Retina (tissue), 1 donor: ENCODE measurements at places on chromosomes 16 and 17.

- DNase-seq = no peak
These were observed 24.8 kb downstream of the MYO18A start for GRCh38 chr17:29155227-29155965.

DNA sequence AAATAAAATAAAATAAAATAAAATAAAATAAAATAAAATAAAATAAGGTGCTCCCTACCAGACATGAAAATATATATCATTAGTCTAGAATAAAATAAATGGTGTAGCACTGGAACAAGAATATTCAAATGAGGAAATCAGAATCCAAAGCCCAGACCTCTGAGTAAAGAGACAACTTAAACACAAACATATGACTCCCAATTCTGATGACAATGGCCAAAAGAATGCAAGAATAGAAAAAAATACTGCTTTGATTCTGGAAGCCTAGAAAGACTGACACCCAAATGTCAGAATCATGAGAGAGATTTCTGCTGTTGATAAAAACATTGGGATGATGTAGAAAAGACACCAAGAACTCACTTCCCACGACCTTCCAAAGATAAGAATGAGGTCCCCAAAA, 27.9 kb downstream of the MYOCD start:
- no peak for DNase-seq

DNA sequence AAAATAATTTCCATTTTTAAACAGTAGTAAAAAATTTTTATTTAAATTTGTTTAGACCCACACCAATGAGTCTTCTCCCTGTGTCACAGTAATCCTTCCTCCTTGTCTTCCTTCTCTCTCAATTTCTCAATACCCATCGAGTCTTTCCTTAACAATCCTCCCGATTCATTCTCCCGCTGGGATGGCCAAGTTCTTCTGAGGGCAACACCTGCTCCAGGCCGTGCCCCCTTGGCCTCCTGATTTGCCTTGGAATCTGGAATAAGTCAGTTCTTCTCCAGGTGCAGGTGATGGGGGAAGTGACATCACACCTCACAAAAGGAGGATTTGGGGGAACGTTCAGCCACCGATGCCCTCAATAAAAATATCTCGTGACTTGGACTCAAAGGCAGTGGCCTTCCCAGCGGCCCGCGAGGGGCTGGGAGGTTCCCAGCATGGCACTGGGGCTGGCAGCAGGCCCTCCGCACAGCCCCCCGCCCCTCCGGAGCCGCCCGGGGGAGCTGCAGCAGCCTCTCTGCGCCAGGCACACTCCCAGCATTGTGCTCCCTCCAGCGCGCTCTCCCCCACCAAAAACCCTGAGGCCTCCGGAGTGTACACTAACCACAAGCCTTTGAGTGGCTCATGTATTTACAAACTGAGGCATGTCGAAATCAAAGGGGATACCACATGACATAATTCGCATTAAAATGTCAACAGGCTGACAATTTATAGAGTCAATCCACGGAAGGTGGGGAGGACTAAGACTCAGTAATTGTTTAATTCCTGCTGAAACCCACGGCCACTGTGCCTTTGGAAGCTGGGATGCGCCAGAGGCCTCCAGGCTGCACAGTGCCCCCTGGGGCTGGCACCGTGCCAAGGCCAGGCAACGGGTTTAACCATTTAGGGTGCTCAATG, 120.5 kb downstream of the ZFHX3 start:
- DNase-seq = no peak

GRCh38 chr17:35345445-35345925, 27.9 kb downstream of the SLFN11 start:
- DNase-seq = no peak

DNA sequence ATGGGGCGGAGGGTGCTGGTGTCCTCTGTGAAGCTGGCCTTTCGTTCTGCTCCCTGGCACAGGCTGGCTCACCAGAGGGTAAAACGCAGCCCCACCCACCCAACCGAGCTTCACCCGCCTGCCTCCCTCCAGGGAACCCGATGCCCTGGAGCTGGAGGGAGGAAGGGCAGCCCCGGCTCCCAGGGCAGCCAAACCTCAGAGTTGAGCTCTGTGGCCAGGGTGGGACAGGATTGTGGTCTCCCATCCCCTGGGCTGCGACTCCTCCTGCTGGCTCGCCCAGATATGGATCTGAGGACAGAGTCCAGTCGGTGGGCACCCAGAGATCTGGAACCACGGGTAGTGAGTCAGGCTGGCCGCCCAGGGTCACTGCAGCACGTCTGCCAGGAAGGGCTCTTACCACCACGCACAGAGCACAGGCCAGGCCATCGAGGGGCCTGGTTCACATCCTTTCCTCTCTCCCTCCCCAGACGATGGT, 42.6 kb upstream of the CHMP6 start:
- no peak for DNase-seq

- peak; percentile 82 for DNase-seq
These were observed at the start of gene XYLT2 for GRCh38 chr17:50345432-50346312. Gene XYLT2, plus strand, starts transcription at chr17:50346126. Its CDS starts 15 bp downstream, at chr17:50346141.

- DNase-seq = peak; percentile 62
These were observed 681 bp downstream of the TMEM102 start for GRCh38 chr17:7435676-7436555.

GRCh38 chr17:74768069-74768762, 7.9 kb downstream of the NAT9 start:
- DNase-seq = no peak

DNA sequence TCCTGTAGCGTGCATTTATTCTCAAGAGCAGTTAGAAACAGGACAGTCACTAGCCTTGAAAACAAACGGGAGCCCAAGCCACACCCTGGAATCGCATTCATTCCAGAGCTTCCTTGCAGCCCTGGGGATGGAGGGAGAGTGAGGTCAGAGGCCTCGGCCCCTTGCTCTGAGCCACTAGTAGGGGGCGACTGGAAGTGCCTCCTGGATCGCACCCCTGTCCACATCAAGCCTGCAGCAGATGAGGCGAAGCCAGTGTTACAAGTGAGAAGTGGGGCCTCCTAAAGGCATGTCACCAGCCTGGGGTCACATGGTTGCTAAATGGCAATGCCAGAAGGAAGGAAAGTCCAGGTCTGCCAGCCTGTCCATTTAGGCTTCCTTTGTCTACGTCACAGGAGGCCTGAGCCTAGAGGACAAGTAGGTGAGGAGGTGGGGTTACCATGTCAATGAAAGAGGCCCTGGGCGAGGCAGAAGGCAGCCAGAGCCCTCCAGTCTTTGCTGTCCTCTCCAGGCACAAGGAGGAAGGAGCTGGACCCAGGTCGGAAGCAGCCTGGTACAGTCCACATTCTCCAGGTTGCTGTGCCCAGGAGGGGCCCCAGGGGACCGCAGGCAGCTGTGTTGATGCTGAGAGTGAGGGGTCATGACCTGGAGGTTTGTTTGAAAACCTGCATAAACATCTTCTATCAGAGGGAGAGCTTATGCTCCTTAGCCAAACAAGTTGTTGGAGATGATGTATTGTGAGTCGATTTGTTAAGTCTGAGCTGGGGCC, 3.0 kb upstream of the RCVRN start:
- DNase-seq = peak; percentile 38

DNA sequence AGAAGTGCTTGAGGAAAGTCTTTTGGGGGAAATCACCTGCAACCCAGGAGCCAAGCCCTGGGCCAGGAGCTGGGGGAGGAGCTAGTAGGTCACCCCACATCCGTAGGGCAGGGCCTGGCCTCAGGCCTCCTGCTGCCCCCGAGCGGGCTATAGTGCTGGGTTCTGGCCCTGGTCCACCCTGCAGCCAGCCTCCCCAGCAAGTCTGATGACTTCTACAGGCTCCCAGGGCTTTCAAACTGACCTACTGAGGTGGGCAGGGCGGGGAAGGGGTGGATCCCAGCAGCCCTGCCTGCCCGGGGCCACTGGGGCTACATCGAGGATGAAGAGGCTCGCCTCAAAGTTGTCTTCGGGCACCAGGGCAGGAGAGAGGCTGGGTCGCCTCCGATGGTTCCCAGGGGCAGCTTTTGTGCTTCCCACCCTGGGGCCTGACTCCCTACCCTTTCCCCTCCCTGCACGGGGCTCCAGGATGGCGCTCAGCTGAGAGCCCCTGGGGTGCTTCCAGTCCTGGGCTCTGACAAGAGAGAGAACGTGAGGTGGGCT, 5.0 kb downstream of the CENPX start:
- no peak for DNase-seq

- no peak for DNase-seq
These were observed 12.5 kb upstream of the NUDT16L1 start for GRCh38 chr16:4680673-4681470.

DNA sequence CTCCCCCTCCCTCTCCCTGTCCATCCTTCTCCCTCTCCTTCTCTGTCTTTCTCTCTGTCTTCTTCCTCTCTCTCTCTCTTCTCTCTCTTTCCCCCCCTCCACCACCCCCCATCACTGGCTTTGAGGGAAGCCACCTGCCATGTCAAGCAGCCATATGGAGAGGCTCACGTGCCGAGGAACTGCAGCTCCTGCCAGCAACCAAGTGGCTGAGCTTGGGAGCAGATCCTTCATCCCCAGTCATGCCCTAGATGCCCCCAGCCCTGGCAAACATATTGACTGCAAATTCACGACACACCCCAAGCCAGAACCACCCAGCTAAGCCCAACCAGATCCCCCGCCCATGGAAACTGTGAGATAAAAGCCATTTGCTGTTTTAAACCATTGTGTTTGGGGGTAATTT, 40.9 kb upstream of the RBFOX3 start:
- DNase-seq = no peak

DNA sequence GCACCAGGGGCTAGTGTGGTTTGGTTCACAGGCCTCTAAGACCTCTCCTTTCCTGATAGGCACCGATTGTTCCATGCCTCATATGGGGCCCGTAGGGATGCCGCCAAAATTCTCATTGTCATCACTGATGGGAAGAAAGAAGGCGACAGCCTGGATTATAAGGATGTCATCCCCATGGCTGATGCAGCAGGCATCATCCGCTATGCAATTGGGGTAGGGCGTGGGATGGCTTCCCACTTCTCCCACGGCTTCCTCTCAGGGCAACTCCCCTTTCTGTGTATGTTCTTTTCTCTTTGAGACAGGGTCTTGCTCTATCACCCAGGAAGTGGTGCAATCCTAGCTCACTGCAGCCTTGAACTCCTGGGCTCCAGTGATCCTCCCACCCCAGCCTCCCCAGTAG, 5.3 kb downstream of the ITGAX start:
- DNase-seq = no peak

DNA sequence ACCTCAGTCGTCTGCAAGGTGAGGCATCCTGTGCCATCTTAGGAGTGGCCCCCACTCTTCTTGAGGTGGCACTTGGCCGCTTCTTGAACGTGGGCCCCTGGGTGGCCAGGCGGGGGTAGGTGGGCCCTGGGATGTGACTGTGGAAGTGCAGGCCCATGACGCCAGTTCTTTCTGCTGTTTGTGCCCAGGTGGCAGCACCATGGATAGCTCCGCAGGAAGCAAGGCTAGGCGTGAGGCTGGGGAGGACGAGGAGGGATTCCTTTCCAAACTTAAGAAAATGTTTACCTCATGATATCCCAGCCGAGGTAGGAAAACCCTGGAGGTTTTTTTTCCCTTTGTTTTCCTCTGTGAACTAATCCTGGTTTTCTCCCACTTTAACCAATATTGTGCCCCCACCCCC, 19.8 kb downstream of the NMRAL1 start:
- no peak for DNase-seq

DNA sequence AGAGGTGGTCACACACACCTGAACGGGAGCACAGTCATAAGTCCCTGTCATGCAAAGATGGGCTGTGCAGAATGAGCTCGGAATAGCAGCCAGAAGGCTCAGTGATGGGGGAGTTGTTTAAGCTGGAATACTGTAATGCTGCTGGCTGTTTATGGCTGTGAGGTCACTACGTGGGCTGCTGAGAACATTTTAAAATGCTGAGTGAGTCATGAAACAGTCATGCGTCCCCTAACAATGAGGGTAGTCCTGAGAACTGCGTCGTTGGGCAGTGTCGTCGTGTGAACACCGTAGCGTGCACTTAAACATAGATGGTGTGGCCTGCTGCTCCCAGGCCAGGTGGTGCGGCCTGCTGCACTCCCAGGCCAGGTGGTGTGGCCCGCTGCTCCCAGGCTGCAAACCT, 39.7 kb downstream of the TBCD start:
- no peak for DNase-seq

- no peak for DNase-seq
These were observed 6.8 kb upstream of the ATP2C2 start for GRCh38 chr16:84361546-84361945.

- no peak for DNase-seq
These were observed 169.7 kb downstream of the ANKFN1 start for GRCh38 chr17:56322991-56323390.

GRCh38 chr16:30958175-30959079, 873 bp downstream of the SETD1A start:
- peak; percentile 32 for DNase-seq

DNA sequence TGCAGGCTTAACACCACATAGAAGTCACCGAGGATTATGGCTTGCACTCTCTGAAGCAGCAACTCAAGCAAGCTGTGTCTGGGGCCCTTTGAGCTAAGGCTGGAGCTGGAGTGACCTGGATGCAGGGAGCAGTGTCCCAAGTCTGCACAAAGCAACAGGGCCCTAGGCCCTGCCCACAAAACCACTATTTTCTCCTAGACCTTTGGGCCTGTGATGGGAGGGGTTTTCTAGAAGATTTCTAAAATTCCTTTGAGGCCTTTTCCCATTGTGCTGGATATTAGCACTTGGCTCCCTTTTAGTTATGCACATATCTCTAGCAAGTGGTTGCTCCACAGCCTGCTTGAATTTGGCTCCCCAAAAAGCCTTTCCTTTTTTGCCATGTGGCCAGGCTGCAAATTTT, 44.5 kb downstream of the KCNJ16 start:
- no peak for DNase-seq

- no peak for DNase-seq
These were observed 761.3 kb upstream of the KIF2B start for GRCh38 chr17:53061446-53061845.

DNA sequence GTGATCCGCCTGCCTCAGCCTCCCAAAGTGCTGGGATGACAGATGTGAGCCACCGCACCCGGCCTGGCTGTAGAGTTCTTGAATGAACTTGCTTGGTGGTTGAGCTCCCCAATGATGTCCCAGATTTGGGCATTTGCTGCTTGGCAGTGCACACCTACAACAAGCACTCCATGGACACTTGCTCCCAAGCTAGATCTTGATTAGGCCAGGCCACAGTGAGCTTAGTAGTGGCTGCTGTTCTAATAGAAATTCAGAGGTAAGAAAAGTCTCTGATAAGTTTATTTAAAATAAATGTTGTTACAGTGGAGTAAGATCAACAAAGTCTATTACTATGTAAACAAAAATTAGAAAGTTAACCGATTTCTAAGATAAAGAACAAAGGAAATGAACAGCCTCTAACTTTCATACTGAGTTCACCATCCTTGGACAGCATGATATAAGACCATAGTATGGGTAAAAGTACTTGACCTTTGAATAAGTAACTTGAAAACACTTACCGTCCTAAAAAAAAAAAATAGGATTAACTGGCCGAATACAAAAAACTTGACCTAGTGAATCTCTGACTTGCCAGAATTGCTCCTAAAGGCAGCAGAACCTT, 951 bp downstream of the TMED6 start:
- no peak for DNase-seq

DNA sequence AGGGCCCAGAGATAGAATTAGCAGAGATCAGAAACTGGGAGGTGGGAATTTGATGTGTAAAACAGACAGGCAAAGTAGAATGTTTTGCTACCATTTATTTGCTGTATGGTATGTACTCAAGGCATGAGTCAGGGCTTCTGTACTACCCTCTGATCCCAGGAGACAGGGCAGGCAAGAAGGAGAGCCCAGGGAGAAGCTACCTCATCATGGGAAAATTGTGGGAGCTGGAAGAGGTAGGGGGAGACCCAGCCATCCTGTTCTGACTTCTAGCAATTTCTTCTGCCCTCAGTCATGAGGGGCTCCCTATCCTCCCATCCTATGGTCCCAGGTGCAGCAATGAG, 1.7 kb upstream of the PIGS start:
- DNase-seq = no peak

GRCh38 chr17:61487989-61488595, 35.9 kb downstream of the TBX4 start:
- DNase-seq = peak; percentile 54
